ENCODE measurements at places on chromosomes 5 and 9.

DNA sequence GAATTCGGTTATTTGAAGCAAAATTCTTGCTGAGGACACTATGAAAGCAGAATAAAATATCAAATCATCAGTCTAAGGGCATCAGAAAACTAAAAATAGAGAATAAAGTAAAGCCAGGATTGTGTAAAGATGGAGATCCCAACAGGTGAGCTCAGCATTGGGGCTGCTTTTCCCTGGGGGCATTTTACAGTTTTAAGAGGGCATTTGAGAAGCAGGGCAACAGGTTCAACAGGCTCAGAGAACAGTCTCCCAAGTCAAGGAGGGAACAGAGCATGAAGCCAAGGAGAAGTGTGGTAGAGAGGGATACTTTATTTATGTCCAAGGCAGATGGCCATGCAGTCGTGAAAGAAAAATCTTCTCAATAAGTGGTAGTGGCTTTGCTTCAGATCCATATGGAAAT lies 145.4 kb downstream of the SYK start:
- DNase-seq, result no peak

GRCh38 chr9:128860937-128861336 lies 20.8 kb downstream of the KYAT1 start:
- no peak for DNase-seq

DNA sequence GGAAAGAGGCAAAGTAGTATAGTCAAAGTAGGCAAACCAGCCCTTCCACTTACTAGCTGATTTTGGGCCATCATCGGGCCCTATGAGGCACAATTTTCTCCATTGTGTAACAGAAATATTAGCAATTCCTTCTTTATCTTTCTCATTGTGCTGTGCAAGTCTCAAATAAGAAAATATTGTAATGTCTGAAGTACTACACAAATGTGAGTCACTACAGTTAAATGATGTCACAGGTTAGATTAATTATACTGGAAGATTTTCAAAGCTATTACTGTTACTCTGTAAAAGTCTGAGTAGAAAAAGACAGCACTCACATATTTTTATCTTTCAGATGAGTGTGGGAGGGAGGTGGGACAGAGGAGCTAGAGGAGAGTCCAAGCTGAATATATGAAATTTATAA lies 12.4 kb upstream of the TMC1 start:
- no peak for DNase-seq

- DNase-seq, result no peak
Observed at GRCh38 chr9:121299467-121300282, 31.7 kb downstream of the GSN start.

DNA sequence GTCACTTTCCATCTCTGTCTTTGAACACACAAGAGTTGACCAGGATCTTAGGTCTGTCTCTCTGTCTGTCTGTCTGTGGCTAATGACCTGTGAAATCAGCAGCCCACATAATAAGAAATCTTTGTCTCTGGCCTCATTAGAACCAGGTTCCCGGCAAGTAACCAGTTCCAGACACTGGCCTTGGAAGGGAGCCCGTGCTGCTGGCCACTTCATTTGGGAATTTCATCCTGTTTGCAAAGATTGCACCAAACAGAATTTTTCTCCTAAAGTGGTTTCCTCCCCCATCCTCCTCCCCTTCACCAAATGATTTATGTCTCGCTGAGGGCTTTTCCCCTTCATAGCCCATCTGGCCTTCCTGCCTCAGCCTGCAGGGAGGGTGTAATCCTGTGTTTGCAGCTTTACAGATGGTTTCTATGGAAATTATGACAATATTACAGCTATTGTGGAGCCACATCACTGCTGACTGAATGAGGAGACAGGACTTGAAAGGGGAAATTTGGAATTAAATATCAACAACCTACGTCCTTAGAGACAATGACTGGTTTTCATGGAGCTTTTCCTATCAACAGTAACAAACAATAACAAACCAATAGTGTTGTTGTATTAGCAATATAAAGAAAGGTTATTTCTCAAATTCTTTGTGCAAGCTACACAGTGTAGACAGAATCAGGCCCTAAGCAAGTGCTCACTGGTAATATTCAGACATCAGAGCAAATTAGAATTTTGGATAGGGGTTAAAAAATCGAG lies 25.7 kb downstream of the DPYSL3 start:
- DNase-seq, result peak; percentile 54

GRCh38 chr5:33891446-33891787 lies 373 bp downstream of the ADAMTS12 start:
- DNase-seq, result no peak

GRCh38 chr5:175354964-175355363 lies 89.0 kb downstream of the DRD1 start:
- no peak for DNase-seq

DNA sequence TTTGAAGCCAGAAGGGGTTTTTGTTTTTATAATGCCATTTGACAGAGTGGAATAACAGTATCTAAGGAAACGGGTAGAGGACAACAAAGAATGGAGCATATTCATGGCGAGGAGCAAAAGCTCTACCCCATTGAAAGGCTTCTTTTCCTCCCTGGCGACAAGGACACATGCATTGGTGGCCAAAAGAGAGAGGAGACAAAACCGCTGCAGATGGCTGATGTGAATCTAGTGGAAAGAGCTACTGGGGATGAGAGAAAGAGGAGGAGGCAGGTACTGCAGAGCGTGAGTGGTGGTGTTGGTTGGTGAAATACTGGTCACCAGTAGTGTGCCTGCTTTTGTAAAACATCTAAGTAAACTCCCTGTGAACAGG lies 491 bp downstream of the APC start:
- DNase-seq, result no peak

GRCh38 chr9:129407905-129408452 lies 212.9 kb downstream of the C9orf50 start:
- no peak for DNase-seq

DNA sequence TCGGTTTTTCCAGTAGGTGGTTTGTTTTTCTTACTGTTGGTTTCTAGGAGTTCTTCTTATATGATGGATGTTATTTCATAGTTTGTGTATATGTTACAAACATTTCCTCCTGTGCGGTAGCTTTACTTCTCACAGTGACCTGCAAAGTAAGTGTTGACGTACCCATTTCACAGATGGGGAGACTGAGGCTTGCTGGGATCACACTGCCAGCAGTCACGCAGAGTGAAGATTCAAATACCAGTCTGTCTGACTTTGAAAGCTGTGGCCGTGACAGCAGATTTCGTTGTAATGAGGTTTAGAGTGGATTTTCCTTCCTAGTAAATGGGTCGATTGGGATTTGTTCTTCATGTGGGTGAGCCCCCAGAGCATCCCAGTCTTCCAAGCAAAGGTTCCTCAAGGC lies 13.0 kb downstream of the DBH start:
- no peak for DNase-seq

- DNase-seq, result peak; percentile 30
Observed at GRCh38 chr5:5025774-5026408, 114.2 kb upstream of the ADAMTS16 start.

DNA sequence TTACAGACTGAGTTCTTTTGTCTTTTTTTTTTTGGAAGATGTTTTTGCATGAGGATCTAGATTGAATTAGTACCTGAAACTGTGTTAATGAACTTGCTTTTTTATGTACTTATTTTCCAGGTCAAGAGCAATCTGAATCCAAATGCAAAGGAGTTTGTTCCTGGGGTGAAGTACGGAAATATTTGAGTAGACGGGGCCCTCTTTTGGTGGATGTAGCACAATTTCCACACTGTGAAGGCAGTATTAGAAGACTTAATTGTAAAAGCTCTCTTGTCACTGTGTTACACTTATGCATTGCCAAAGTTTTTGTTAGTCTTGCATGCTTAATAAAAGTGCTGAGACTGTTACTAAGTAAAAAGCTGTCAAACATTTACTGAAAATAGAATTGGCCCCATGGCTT lies 14.5 kb downstream of the SLC23A1 start:
- DNase-seq, result no peak

DNA sequence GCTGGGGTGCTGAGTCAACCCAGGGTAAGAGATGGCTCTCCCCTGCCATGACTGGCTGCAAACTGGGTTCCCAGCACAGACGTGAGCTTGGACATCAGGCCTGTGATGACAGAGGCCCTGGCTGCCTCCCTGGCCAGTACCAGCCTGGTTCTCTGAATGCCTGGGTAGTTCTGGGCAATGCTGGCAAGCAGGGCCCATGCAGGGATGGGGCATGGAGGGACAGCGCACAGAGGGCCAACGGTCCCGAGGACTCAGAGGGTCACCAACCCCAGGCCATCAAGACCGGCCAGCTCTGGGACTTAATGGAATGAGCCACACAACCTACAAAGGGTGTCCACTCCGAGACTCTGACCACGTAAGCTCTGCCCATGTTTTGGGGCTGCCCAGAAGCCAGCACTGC lies 241.4 kb downstream of the FSTL4 start:
- DNase-seq, result no peak

GRCh38 chr9:129458663-129459546 lies 162.0 kb downstream of the C9orf50 start:
- no peak for DNase-seq

- no peak for DNase-seq
Observed at GRCh38 chr5:80623999-80624398, 30.5 kb upstream of the MSH3 start.

GRCh38 chr5:33425314-33425713 lies 15.5 kb upstream of the TARS1 start:
- DNase-seq, result no peak

Data from NCI-H2227 treated with DMSO at 0.1 percent for 48 hours (cell line).